ENCODE measurements at places on chromosomes 11 and 22.

DNA sequence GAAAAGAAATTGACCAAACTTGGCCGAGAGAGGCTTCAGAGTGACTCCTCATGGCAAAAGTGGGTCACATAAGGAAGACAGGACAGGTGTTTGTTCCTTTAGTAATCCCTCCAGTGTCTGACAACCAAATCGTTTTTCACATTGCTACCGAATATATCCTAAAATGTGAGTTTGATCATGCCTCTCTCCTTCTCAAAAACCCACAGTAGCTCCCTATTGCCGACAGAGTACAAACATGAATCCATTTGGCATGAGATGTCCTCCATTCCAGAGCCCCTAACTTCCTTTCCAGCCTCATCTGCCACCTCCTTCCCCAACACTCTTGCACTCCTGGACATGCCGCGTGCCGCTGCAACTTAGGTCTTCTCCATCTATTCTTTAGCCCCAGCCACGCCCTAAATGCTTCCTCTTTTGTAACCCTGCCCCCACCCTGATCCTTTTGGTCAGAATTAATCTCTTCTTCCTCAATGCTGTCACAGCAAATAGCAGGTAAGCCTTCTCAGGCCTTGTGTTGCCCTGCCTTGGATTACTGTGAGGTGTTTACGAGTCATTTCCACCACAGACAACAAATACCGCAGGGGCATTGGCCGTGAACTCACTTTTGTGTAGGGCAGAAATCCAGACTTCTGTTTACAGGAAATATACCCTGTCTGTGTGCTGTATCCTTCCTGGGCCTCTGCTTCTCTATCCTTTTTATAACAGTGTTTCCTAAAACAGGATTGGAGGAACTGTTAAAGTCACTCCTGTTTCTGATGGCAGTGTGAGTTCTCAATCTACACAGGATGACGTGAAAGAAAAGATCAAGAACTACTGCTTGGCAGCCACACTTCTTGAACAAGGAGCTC is 66.0 kb upstream of the FTH1 start:
- no peak for DNase-seq

- DNase-seq = no peak
Observed at GRCh38 chr22:40181323-40181722, 3.6 kb downstream of the TNRC6B start.

DNA sequence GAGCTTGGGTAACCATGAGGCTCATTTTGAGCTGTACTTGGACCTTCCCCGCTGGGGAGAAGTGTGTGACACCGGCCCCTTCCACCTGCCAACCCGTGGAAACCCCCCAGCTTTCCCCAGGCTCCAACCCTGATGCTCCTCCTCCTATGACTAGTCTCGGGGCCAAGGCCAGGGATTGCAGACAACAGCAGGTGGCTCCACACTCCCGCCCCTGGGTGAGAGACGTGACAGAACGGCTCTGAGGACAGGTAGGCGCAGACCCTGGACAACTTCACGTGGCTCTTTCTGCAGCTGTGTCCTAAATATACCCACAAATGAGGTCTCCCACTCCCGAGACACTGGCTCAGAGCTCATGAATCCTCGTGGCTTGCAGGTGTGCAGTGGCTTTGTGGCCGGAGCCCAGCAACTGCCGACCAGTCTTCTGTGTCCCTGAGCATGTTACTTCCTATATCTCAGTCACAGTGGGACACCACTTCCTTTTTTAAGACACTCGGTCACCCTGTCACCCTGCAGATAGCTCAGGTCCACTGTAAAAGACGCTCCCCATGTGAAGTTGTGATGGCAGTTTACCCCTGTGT is 55.2 kb downstream of the NECTIN1 start:
- DNase-seq = no peak

- DNase-seq = no peak
Observed at GRCh38 chr11:103631841-103632240, 404.6 kb upstream of the DDI1 start.

- no peak for DNase-seq
Observed at GRCh38 chr11:116716621-116717020, 56.2 kb downstream of the BUD13 start.

GRCh38 chr11:102926961-102927623 is 28.4 kb downstream of the MMP13 start:
- no peak for DNase-seq

- DNase-seq = no peak
Observed at GRCh38 chr11:34208266-34209135, 103.1 kb downstream of the NAT10 start.

DNA sequence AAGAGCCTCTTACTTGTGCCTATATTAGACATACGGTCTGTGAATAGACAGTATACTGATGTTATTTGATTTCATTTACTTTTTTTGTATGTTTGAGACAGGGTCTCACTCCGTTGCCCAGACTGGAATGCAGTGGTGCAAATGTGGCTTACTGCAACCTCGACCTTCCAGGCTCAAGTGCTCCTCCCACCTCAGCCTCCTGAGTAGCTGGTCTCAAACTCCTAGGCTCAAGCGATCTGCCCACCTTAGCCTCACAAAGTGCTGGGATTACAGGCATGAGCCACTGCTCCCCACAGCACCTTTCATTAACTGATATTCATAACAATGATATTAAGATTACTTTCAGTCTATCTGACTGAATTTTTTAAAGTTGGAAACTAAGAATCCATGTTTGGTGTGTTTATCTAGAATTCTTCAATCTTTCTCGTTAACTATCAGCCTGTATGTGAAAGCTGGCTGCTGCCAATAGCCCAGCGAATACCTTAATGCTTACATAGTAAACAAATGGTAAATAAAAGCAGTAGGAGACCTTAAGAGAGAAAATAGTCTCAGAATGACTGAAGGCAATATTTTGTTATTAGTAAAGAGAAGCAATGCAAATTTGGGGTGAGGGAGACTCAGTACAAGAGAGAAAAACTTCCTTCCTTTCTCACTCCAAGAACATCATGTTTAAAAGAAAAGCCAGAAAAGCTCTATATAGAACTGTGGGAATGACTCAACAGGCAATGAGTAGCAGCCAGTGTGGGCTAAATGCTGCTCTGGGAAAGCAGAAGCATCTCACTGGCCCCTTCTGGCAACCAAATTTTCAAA is 101.9 kb downstream of the MRTFA start:
- DNase-seq = no peak

GRCh38 chr11:107276077-107276476 is 181.5 kb downstream of the CWF19L2 start:
- no peak for DNase-seq

DNA sequence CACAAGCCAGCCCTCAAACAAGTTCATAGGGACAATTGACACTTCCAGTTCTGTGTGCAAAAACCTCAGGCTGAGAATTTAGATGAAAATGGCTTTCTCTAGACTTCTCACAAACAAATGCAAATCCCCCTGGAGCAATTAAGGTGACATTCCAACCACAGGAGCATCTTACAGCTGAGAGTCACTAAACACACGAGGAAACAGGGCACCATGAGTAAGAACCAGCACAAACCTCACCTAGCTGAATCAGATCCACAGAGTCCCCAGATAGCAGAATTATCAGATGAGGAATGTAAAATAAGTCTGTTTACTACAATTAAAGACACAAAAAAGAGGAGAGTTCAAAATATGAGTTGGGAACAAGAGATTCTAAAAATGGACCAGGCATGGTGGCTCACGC is 51.5 kb downstream of the RTL6 start:
- no peak for DNase-seq

Measured in type B pancreatic cell (in vitro differentiated cells).